ENCODE measurements at places on chromosomes 6 and 20.

GRCh38 chr20:23399568-23400241, 21.6 kb downstream of the NAPB start:
- DNase-seq = peak; percentile 49

DNA sequence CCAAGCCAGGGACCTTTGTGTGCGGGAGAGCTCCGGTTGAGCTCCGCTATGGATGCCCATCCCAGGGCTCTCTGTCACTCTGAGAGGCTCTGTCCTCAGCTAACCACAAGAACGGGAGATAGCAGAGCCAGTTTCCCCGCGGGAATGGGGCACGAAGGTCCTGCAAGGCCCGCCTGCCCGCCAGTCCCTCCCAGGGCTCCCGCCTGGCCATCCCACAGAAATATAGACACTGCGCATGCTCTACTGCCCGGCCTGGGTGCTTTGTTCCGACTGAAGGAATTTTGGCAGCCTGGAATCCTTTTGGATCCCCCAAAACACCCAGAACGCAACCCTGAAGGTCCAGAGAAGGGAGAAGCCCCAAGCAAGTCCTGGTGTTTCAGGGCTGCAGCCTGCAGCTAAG, 8.6 kb upstream of the DEFB110 start:
- no peak for DNase-seq

- no peak for DNase-seq
Measured at GRCh38 chr20:50655311-50655880, 35.9 kb downstream of the RIPOR3 start.

DNA sequence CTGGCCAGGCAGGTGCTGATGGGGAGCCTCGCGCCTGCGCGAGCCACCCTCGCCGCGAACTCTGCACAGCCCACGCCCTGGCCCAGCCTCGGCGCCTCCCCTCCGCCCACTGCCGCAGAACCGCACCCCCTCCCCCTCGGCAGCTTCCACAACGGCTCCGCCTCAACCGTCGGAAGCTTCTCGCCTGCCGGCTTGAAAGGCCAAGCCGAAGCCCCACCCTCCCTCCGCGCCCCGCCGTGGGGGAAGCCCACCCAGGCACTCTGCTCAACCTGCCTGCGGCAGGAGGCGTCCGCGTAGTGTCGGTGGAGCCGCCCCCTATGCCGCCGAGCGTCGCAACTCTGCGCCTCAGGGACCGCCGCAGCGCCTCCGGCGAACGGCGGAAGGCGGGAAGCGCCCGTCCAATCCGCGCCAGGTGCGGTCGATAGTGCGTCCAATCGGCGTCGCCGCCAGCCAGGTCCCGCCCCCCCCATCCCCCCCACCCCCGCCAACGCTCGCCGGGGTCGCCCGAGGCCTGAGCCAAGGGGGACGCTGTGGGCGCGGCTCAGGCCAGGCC, at the start of gene SYCP2:
SYCP2 (minus strand) TSS at position 342 of the 553 bp plus-strand sequence. CDS start 11,224 bp downstream, outside the sequence.
- DNase-seq = peak; percentile 68

DNA sequence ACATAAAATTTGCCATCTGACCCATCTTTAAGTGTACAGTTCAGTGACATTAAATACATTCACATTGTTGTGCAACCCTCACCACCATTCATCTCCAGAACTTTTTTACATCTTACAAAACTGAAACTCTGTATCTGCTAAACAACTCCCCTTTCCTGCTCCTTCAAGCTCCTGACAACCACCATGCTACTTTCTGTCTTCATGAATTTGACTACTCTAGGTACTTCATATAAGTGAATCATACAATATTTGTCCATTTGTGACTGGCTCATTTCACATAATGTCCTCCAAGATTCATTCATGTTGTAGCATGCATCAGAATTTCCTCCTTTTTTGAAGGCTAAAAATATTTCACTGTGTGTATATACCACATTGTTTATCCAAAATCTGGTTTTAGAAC, 86.9 kb upstream of the SMLR1 start:
- DNase-seq = no peak
